ENCODE measurements at places on chromosomes 1 and 21.
A peak's percentile ranks its signal among the peaks of the same experiment; 100 is the strongest.

- peak; percentile 33 for DNase-seq
These were observed 21.9 kb upstream of the ALDH4A1 start for GRCh38 chr1:18924221-18924691.

GRCh38 chr1:46057781-46058180 is 74.6 kb downstream of the PIK3R3 start:
- no peak for DNase-seq

- no peak for DNase-seq
These were observed 15.4 kb downstream of the KCNJ15 start for GRCh38 chr21:38272215-38272614.

DNA sequence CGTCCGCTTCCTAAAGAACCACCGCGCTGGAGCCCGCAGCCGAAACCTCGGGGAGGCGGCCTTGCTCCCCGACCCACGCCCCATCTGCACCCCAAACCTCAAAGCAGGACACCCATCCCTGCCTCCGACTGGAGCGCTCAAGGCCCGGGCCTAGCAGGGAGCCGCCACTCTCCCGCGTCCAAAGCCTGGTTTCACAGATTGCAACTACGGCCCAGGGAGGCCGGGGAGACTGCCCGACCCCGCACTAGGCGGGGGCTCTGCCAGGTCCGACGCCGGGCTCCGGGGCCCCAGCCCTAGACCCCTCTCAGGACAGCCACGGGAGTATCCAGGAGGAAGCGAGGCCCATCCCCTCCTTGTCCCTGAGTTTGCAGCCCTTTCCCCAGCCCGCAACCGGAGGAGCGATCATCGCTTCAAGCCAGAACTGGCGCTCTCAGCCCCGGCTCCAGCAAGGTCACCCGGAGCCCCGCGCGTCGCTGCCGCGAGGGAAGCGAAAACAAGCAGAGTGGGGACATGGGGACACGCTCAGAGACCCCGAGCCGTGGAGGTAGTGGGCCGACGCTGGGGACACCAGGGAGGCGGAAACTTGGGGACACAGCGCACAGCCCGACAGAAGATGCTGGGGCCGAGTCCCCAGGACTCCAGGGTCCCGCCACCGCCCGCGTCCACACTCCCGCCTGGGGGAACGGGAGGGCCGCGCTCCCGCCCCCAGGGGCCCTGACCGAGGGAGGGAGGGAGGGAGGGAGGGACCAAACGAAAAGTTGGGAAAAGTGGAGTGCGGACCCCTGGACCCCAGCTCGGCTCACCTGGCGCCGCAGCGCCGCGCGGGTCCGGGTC is 433 bp downstream of the TMEM200B start:
- peak; percentile 18 for DNase-seq

DNA sequence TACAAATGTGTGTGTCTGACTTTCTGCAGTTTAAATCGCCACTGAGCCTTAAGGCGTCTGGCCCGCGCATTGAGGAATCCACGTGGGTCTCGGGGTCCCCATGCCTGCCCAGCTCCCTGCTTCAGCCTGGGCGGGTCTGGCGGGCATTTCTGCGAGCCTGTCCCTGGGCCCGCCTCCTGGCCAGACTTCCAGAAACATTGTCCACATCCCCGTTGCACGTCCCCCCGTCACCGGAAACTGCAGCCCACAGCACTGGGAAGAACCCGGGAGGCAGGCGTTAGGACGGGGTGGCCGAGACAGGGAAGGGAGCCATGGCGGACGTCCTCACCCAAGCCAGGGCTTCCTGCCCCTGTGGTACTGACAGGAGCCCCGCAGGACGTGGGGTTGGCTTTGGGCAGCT is 113.1 kb upstream of the COL6A1 start:
- DNase-seq = no peak

DNA sequence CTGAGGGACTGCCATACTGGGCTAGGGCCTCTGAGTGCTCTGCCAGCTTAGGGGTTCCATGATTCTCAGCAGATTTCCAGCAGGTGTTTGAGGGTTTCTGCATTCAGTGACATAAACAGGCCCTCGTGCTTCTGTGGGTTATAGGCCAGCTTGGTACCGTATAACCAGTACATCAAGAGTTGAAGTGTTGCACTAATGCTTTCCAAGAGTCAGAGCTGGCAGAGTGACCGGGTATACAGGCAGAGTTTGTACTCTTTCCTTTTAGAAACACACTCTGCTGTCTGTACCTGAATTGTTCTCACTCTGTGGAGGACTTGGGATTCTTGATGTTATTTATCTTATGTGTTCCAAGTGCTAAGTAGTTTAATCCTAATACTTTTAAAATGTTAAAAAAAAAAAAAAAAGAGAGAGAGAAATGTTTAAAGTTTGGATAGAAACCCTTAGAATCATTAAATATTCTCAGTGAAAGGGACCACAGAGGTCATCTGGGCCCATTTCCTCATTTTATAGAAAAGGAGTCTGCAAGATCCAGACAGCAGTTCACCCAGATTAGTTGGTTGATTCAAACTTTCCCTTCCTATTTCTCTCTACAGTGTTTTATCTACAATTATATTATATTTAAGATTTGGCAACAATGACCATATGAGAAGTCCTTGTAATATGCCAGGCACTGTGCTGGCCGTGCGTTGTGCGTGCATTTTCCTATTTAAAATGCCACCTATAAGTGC is 325.8 kb downstream of the KIF26B start:
- DNase-seq = peak; percentile 60

GRCh38 chr1:177334903-177335302 is 164.1 kb downstream of the BRINP2 start:
- DNase-seq = no peak

DNA sequence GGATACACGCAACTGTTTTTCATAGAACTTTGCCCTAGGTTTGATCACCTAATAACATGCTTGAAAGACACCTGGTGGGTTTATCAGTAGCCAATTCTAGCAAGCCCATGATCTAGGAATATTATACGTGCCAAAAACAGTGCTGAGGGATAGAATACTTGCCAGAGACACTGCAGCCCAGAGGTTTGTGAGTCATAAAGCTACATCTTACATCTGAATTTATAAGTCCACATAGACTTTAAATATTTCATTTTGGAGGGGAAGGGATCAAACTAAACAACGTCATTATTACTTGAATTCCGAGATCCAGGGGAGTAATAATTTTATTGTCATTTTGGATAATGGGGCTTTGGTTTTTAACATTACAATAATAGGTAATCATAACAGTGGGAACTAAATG is 31.7 kb downstream of the RGL1 start:
- no peak for DNase-seq

DNA sequence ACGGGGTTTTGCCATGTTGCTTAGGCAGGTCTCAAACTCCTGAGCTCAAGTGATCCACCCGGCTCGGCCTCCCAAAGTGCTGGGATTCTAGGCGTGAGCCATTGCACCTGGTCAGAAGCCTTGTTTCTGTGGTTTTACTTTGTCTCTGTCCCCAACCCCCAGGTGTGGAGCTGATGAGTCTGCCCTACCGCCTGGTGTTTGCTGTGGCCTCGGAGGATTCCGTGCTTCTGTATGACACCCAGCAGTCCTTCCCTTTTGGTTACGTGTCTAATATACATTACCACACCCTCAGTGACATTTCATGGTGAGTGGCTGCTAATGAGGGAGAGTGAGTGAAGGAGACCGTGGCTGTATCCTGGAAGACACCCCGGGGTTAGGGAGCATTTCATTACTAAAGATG is 26.1 kb downstream of the CHAF1B start:
- DNase-seq = no peak

GRCh38 chr1:218589487-218589886 is 244.4 kb downstream of the TGFB2 start:
- no peak for DNase-seq

GRCh38 chr1:78722521-78722920 is 72.9 kb downstream of the IFI44 start:
- no peak for DNase-seq

GRCh38 chr1:67988066-67988465 is 62.4 kb downstream of the DIRAS3 start:
- DNase-seq = no peak

DNA sequence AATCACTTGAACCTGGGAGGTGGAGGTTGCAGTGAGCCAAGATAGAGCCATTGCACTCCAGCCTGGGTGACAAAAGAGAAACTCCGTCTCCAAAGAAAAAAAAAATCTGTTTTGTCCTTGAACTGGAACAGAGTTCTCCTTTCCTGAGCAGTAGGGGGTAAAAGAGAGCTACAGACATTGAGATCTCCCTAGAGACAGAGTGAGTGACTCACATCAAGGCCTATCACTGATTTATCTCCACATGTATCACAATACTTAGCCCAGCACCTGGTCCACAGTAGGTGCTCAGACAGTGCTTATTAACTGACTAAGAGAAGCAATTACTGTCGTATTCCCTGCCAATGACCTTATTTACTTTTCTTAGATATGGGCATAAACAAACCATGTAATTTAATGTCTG is 354.1 kb upstream of the C1orf87 start:
- DNase-seq = no peak

DNA sequence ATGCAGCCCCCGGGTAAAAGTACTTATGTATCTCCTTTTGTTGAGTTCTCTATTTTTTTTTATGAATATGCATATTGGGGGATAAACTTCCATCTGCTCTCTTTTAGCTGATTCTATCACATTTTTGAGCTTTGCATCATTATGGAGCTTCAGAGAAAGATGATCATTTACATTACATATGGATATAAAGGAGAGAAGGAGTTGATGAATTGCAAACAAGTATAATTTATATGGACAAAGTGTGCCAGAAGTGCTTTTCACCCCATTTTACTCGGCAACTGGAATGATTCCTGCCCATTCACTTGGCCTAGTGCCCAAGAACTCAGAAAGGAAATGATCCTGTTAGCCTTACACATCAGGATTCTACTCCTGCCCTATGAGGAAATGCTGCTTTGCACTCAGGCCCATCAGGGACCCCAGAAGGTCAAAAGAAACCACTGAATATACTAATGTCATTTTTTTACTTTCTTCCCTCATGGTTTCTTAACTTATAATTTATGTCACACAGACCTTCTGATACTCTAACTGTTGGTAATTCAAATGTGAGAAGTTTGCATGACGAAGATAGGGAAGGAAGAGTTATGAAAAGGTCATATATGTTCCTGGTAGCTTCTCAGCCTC is 65.6 kb downstream of the SAMSN1 start:
- peak; percentile 93 for DNase-seq

GRCh38 chr1:243642936-243643335 is 207.1 kb downstream of the AKT3 start:
- DNase-seq = peak; percentile 60

- DNase-seq = peak; percentile 89
These were observed 1.1 kb downstream of the TAGLN2 start for GRCh38 chr1:159924025-159924790.

Data from suppressor macrophage treated with lipopolysaccharide for 4 hours (primary cell).